ENCODE measurements at places on chromosomes 12 and 14.
A peak's percentile ranks its signal among the peaks of the same experiment; 100 is the strongest.

DNA sequence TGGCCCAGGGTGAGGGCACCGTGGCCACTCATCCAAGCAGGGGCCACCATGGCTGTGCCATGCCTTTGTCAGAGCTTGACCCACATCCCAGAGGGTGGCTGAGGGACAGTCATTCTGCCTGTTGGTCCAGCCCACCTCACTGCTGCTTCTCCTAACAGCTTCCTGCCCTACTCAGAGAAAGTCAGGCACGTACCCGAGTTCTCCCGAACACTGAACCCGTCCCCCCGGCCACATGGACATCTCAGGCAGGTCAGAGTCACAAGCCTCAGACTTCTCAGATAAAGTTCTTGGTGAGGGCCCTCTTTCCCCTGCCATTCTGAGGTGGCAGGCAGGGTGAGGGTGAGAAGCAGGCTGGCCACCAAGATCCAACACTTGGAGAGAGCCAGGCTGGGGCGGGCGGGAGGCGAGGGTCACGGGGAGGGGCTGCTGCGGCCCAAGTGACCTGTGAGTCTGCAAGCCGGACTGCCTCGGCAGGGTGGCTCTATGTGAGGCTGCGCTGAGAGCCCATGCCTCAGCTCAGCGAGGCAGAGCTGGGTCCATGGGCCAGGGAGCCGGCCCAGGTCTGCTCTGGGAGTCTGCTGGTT is 317.8 kb downstream of the TMEM121 start:
- ATAC-seq, result no peak

DNA sequence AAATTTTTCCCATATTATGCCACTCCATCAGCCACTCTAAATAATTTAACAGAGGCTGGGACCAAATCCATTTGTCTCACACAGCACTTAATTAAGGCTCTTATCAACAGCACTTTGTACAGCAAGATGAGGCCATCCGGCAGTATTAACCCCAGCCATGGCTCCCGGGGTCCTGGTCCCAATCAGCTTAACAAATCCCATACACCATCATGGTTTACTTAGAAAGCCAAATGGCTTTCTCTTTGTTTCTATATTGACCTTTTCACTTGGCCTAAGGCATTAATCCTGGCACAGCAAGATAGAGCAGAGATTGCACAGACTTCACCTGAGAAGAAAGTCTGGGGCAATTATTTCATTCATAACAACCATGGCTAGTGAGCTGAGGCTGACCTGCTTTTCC is 38.6 kb downstream of the SPTSSA start:
- ATAC-seq, result no peak

DNA sequence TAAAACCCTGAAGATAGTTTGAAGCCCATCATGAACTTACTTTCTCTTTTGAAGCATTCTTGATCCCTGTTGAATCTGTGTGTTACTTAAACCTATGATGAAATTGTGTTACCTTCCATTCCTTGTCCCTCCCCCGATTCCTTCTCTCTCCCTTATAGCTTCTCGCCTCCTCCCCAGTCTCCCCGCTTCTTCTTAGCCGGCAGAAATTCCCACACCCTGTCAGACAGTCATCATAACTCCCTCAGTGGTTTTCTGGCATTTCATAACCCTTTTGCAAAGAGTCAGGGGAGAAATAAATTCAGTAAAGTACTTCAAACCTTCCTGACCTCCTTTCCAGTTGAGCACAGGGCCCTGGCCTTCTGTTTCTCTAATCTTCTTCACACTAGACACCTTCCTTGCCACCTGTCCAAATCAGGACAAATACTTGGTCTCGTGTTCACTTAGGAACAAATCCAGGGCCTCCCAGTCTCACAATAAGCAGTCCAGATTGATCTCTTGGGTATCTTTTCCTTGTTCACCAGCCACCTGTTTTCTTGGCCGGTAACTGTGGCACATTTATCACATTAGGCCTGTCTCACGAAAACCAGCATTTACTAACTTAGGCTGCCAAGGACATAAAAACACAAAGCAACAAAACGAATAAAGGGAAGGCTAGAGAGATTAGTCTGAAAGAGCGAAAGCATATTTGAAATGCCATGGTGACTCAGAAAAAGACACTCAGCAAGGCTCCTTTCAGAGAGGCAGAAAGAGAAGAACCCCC is 355.9 kb downstream of the TMTC2 start:
- no peak for ATAC-seq

- no peak for ATAC-seq
Measured at GRCh38 chr14:69937367-69938081, 58.3 kb downstream of the SMOC1 start.

DNA sequence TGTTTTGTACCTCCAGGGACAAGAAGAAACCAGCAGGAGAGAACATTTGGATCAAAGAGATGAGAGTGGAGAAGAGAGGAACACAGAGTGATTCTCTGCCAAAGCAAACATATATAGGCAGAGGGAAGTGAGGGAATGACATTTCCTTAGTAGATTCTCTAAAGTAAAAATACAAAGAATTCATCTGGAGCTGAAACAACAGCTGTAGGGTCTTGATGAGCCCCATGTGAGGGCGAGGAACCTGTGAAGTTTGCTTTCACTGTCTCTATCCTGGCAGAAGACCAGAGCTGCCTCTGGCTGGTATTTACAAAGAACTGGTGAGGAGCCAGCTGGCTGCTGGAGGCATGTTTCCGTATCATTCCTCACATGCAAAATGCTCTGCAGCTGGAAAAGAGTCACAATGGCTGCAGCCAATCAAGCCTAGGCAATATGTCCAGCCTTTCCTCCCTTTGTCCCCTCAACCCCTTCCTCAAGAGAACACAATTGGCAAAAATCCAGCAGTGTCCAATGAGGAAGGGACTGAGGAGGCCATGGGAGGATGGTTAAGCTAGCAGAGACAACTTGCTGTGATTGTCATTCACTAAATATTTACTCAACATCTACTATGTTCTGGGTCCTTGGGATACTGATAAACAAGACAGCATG is 122.5 kb downstream of the PHLDA1 start:
- ATAC-seq, result peak; percentile 78

- ATAC-seq, result no peak
Measured at GRCh38 chr14:103317976-103318580, 16.0 kb upstream of the EIF5 start.

- ATAC-seq, result peak; percentile 100
Measured at GRCh38 chr12:118135788-118136558, at the start of gene PEBP1. TSS of gene PEBP1 (plus strand) at chr12:118136124. CDS start at chr12:118136210, 86 bp downstream.

- no peak for ATAC-seq
Measured at GRCh38 chr12:116806845-116807440, 68.8 kb downstream of the RNFT2 start.

GRCh38 chr14:94145902-94146527 is 16.6 kb upstream of the IFI27L2 start:
- ATAC-seq, result no peak

Data from SK-N-SH treated with all-trans-retinoic acid at 6 μM for 48 hours (cell line).